ENCODE measurements at places on chromosomes 5 and 9.

GRCh38 chr5:91114658-91115057 is 268.5 kb downstream of the ARRDC3 start:
- DNase-seq: no peak

DNA sequence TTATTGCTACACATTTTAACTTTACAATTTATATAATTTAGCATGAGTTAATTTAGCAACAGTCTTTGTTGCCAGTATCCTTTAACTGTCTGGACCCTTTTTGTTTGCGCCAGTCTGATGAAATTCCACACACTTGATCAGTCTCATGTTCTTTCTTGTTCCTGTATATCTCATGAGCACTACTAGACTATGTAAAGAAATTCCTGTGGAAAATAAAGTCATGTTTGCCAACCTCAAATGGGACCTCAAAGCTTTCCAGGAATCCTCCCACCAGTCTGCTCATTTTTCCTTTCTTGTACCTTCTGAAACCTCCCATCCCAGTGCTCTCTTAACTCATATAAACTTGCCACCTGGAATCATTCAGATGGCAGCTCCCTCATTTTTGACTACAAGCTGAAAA is 8.0 kb downstream of the DMXL1 start:
- DNase-seq: no peak

DNA sequence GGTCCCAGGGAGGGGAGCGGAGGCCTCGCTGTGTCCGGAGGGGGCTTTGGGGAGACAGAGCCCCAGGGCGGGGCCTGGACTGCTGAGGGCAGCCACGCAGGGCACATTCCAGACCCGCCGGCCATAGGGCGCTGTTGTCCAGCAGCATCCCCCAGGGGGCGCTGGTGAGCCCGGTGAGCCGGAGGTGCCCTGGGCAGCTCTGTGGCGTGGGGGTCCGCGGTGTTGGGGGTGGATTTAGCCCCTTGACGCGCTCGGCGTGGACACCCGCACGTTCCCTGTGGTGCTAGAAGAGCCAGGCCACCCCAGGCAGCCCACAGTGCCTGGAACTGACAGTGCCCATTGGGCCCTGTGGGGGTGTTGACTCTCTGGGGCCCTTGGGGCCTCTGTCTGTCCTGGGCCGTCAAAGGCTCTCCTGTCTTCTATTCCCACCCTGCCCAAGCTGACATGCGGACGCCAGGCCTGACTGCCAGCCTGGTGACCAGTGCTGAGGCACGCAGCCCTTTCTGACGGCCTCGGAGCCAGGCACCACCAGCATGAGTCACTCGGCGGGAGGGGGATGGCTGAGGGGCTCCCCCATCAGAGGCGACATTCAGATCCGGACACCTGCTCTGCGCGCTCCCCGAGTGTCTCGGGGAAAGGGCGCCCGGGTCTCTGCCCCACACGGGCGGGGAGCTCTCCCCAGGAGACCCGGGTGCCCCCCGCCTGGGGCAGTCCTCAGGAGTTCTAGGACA is 23.9 kb downstream of the TPPP start:
- DNase-seq: peak; percentile 26

GRCh38 chr5:170481849-170482248 is 22.0 kb upstream of the KCNIP1 start:
- no peak for DNase-seq

DNA sequence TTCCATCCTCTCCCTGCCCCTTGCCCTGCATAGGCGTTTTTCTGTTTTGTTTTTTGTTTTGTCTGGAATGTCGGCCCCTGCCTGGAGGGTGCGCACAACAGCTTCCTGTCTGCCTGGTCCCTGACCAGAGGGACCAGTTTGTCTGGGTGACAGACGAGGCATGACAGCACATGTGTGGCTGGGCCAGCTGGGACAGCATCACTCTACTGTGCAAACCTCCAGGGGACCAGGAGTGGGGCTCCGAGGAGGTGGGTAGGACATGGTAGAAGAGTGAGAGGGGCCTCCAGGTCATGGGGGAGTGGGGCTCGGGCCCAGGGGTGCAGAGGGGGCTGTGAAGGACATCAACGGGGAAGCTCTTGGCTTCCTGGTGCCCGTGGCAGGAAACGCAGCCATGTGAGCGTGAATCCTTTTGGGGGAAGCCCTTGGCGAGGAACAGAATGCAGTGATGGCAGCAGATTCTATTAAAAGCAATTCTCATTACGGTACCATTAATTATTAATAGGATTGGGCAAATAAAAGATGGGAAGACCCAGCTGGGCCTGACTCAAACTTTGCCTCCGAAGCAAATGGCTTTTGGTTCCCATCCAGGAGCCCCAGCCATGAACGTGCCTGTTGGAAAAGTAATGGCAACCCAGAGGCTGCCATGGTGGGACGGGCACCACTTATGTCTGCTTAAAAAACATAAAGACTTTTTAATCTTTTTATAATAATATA is 184.4 kb upstream of the IER5L start:
- DNase-seq: no peak

GRCh38 chr5:56207537-56207936 is 25.6 kb downstream of the ANKRD55 start:
- no peak for DNase-seq

DNA sequence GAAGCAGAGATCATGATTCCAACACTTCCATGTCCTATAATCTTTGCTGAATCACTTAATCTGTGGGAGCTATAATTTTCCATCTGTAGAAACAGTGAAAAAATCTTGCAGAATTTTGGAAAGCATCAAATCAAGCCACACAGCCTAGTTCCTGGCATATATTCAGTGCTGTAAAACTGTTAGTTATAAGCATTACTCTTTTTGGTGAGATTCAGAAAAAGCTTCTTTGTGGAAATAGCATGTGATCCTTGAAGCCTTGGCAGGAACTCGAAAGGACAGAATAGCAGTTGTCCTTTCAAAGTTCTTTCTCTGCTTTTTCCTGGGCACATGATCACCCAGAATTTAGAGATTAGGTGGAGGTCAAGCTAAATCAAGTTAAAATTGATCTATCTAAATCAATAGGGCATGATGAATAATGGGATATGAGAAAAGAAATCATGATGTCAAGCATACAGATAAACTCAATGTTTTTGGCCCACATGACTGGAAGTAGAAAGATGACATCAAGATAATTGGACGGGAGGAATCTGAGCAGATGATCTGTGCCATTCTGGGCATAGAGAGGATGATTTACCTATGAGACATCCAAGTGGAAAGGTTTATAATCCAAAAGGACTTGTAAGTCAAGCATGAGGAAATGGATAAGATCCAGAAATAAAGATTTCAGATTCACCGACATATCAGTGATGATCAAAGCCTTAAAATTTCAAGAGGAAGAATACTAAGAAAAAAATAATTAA is 73.1 kb downstream of the TMEM232 start:
- DNase-seq: no peak

DNA sequence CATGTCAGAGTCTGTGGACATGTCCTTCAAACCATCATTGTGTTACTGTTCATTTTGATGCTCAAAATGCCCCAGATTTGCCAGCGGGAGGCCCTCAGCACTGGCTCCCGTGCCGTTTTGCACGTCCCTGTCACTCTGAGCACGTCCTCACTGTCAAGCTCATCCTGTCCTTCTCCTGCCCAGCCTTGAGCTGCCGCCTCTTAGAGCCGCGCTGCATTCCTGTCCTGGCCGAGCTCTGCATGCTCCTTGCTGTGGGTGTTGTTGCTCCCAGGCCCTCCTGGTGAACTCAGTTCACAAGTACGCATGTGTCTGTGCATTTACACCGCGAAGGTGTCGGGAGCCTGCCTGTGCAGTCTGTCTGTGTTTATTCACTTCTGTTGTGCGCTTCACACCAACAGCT is 62.2 kb downstream of the WNK2 start:
- no peak for DNase-seq

DNA sequence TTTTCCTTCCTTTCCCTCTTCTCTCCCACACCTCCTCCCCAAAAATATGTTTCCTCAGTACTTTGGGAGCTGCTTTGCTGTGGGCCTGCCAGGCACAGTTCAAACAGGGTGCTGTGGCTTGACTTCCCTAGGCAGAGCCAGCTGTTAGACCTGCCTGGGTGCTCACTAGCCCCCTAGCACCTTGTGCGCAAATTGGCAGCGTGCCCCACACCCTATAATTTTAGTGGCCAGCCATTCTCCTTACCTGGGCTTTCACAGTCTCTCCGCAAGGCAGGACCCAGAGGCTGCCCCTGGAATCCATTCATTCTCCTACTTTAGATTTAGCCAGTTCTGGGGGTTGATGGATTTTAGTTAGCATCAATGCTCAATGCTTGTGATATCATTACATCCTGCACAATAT is 72.3 kb downstream of the ANGPTL2 start:
- DNase-seq: no peak
